ENCODE measurements at places on chromosomes 6 and 20.

GRCh38 chr6:42251911-42252637 lies 34.4 kb upstream of the MRPS10 start:
- DNase-seq = peak; percentile 53

- DNase-seq = no peak
These were observed 121.1 kb downstream of the CDKAL1 start for GRCh38 chr6:20655317-20655716.

- no peak for DNase-seq
These were observed 49.2 kb downstream of the EFCAB8 start for GRCh38 chr20:32907886-32908285.

GRCh38 chr6:10518557-10519407 lies 2.4 kb upstream of the GCNT2 start:
- DNase-seq = no peak

DNA sequence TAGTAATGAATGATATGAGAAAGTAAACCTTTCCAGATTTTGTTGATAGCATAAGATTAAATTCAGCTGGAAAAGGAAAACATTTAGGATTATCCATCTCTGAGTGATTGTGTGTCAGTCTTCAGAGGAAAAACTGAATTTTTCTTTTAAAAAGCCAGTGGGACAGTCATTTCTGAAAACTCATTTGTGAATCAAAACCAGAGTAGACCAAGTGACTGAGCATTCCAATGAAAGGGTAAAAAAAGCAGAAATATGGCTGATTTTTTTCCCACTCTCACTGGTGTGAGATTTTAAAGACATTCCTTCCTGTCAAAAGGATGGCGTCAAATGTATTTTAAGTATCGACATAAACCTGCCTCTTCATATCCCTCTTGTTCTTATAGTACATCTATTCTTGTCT lies 214.0 kb downstream of the GMPR start:
- no peak for DNase-seq

GRCh38 chr20:32894026-32894483 lies 35.3 kb downstream of the EFCAB8 start:
- DNase-seq = no peak

DNA sequence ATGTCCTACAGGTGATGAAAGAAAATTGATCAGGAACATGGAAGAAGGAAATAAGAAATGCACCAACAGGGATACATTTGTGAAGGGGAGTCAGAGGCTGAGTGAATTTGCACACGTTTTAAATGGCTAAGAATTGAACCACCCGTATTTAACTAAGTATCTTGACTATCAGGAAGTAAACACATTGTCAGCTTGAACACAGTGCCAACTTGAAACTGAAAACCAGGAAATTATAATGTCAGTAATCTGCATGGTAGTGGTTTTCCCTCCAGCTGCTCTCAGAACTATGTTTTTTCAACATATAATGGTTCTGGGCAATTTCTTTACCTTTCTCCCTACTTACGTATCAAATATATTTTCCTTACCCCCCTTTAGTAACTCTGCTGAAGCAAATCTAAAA lies 366.5 kb upstream of the POU3F2 start:
- DNase-seq = no peak

- no peak for DNase-seq
These were observed 110.3 kb downstream of the TBC1D32 start for GRCh38 chr6:121223930-121224329.

DNA sequence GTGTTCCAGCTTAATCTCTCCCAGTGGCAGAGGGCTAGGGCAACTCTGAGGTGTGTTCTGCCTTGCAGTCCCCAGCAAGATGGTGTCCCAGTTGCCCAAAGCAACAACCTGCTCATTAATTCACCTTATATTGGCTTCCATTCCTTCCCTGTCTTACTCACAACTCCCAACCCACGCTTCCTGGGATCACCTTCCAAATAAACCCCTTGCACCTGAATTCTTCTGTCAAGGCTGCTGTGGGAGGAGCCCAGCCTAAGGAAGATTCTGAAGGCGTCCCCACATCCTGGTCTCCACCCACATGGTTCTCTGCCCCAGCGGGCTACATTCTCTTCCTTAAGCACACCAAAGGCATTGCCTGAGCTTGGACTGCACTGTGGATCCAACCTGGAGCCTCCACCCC lies 116.6 kb upstream of the MAFB start:
- no peak for DNase-seq

DNA sequence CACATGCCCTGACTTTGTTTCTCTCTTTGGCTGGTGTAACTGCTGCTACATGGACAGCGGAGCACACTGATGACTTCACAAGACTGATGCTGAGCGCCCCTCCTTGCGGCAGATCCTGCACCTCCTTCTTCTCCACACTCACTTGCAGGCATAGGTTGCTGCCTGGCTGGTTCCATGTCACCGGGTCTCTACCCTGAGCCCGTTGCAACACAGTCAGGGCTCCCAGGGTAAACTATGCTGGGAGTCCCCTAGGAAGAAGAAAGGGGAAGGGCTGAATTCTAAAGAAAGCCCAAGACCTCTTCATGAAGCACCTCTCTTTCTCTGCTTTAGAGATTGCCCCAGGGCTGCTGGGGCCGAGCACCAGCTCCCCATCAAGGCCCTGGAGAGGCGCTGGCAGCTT lies 83.3 kb upstream of the DUSP22 start:
- DNase-seq = no peak

GRCh38 chr6:36621371-36621855 lies 27.3 kb downstream of the SRSF3 start:
- DNase-seq = no peak

DNA sequence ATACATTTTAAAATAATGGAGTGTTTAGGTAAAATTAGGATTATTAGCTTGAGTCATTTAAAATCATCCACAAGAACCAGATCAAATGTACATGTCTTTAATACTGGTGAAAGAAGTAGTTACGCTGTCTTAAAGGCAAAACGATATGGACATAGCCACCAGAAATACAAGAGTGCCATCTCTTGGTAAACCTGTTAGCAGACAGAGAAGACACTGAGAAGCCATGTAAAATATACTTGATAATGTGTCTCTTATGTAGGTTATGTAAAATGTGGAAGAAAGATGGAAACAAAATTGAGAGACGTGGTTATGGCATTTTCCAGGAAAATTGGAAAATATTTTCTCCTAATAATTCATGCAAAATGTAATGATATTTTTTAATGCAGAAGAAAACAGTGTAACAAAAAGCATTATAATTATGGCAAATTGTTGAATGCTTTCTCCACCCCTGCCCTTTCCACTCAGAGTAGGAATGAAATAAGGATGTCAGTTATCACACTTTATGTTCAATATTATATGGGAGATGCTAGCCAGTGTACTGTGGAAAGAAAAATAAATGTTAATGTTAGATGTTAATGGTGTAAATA lies 12.2 kb upstream of the SLC17A2 start:
- DNase-seq = peak; percentile 48

- no peak for DNase-seq
These were observed 149.4 kb downstream of the KLHL32 start for GRCh38 chr6:97073903-97074302.

- DNase-seq = no peak
These were observed 208.3 kb downstream of the TASP1 start for GRCh38 chr20:13430346-13431002.

DNA sequence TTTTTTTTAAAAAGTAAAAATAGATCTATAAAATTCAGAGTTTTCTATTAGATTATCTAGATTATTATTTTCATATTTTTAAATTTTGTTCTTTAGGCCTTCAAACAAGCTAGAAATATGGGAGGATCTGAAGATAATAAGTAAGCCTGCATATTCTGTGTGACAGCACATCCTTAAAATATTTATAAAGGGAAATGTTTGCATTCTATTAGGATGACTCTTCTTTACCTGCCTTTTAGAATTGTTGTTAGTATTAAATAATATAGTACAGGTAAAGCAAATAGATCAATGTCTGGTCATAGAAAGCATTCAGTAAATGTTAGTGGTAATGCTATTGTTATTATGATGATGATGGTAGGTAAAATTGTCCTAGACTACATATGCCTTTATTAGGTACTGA lies 17.4 kb downstream of the PEX3 start:
- DNase-seq = no peak

- DNase-seq = no peak
These were observed 1.5 kb downstream of the ZCCHC3 start for GRCh38 chr20:298776-299391.

- DNase-seq = no peak
These were observed 177.8 kb upstream of the ARID1B start for GRCh38 chr6:156599366-156599765.

DNA sequence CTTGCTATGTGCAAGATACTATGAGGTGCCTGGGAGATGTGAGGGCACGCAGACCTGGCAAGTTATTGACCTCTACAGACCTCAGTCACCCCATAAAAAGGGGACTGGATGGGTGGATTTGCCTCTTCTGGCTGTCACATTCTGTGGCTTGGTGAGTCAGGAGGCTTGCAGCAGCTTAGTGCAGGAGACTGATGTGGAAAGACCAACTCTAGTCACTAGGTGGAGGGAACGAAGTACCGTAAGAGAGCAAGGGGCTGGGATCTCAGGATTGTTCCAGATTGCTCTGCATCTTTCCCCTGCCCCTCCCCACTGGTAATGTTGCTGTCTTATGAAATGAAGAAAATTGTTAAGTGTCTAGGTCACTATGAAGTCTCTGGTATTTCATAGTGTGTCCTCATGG lies 3.3 kb downstream of the MAPRE1 start:
- DNase-seq = no peak

DNA sequence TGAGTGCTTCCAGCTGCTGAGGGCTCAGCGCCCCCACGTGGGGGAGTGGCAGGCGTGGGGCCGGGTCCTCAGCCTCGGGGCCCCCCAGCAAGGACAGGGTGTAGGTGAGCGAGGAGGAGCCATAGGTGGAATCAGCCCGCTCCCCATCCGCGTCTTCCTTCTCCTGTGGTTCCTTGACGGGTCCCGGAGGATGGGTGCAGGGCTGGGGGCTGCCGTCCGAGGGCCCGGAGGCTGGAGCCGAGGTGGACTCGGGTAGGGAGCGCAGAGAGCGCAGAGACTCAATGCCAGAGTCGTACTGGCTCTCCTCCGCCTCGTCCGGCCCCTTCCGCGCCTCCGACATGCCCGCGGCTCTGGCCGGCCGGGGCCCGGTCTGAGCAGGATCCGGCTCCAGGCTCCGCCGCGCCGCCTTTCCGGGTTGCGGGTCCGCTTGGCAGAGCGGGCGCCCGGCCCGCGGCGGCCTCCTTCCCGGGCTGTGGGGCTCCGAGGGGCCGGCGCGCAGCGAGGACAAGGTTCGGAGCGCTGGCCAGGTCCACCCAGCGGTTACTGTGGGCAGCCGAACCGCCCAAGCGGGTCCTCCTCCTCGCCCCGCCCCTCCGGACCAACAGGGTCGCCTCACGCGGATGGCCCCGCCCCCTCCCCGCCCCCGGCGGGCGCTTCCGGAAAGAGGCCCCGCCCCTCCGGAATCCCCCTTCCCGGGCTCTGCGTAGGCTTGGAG lies at the start of gene NFKBIE:
Gene NFKBIE (minus strand): TSS at position 545 of the 715 bp plus-strand sequence. CDS start 205 bp downstream, at position 340.
- DNase-seq = peak; percentile 66

GRCh38 chr6:134425513-134425912 lies 107.6 kb upstream of the SGK1 start:
- no peak for DNase-seq

DNA sequence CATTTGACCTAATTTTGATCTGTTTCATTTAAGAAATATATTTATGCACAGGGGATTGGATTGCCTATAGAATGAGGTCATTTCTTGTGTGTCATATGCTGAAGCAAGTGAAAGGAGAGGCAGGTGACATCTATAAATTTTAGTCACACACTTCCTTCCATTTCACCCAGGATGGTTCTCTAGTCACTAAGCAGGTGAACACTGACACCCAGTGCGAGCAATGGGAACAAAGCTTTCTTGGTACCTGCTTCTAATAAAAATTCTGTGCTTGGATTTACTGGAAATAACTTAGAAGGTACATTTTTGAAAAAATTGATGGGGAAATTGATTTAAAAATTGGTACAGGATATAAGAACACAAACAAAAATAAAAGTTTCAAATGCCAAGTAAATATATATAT lies 66.9 kb upstream of the MC3R start:
- no peak for DNase-seq

- DNase-seq = no peak
These were observed 49.4 kb downstream of the PFDN4 start for GRCh38 chr20:54257071-54257816.

DNA sequence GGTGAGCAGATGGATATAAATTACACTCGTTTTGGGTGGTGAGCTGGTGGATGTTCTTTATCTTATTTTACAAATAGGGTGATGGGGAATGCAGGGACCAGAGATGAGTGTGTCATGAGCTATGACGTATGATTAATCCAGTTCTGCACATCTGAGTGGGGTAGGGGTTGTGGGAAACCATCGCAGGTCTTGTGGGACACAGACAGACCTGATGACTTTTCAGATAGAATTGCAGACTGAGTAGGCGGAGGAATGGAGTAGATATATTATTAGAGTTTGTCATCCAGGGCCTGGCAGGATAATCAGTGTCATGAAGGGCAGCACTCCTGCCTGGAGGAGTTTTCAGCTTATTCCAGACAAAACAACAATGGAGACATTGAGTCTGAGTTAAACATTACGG lies 12.9 kb upstream of the DSP start:
- DNase-seq = peak; percentile 70

GRCh38 chr6:137702791-137703424 lies 164.2 kb upstream of the TNFAIP3 start:
- DNase-seq = no peak

DNA sequence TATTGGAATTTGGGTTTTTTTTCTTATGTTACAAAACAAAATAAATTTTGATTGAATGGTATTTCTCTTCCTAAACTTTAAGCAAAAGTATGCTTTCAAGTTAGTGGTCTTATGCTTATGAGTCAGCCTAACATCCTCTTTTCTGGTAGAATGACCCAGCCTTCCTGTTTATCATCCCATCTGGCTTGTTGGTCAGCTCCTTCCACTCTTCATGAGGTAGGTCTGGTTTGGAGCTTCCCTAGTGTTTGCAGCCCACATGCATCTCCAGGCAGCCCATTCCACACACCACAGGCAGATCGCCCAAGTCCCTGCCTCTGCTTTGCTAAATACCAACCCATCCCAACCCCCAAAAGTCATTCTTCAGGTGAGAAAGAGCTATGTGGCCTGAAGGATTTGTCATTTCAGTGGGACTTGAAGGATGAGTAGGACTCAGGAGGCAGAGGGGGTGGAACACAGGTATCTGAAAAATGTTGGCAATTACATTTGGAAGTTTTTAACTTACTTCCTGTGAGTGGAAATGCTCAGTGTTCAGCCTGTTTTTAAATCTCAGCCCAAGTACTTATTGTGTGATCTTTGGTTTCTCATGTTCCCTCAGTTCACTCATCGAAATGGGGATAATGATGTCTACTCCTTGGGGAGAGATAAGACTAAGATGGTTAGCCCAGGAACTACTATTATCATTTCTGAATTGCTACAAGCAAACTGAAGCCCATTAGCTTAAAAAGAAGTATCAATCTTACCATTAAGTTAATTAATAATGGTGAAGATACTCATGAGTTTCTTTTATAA lies 294.0 kb downstream of the ADGB start:
- DNase-seq = no peak

- no peak for DNase-seq
These were observed 376.1 kb upstream of the OPRM1 start for GRCh38 chr6:153662982-153663381.
